Left renal pelvis (tissue), 4 donors: ENCODE measurements at places on chromosomes 3 and 15.

GRCh38 chr3:58628823-58629562 lies 37.6 kb downstream of the FAM3D start:
- DNase-seq = peak; percentile 48

DNA sequence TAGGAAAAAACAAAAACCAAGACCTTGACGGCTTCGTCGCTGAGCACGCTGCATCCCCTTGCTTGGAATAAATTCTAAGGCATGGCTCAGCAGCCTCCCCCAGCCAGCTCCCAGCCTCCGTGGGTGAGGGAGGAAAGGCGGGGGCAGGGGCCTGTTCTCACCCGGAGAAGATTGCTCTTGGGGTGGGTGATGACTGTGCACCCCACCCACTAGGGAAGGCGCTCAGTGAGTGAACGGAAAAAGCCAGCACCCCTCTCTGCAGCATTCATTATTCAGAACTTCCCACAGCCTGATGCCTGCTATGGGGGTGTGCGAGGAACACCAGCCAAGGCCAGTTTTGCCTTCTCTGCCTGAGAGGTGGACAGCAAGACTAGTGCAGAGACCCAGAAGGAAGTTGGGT lies 19.3 kb upstream of the NTRK3 start:
- no peak for DNase-seq

GRCh38 chr15:45117308-45118130 lies 3.4 kb downstream of the DUOXA2 start:
- no peak for DNase-seq

GRCh38 chr3:98513736-98514135 lies 9.0 kb downstream of the CLDND1 start:
- no peak for DNase-seq

- DNase-seq = no peak
Measured at GRCh38 chr15:88918738-88919137, 5.6 kb upstream of the MFGE8 start.

DNA sequence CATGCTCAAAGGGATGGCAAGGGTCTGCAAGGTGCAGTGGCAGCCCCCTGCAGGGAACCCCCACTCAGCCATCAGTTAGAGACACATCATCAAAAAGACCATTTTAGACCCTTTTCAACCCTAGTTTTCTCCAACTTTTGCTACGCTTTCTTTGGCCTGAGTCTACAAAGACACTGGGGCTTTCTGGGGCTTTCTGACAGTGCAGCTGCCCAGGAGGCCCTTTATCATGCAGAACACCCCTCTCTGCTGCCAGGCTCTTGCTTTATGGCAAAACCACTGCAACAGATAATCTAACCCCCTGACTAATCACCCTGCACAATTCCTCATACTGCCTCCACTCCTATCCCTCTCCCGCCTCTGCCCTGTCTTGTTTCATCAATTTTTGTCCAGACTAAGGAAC lies 2.4 kb downstream of the NMNAT3 start:
- DNase-seq = no peak

DNA sequence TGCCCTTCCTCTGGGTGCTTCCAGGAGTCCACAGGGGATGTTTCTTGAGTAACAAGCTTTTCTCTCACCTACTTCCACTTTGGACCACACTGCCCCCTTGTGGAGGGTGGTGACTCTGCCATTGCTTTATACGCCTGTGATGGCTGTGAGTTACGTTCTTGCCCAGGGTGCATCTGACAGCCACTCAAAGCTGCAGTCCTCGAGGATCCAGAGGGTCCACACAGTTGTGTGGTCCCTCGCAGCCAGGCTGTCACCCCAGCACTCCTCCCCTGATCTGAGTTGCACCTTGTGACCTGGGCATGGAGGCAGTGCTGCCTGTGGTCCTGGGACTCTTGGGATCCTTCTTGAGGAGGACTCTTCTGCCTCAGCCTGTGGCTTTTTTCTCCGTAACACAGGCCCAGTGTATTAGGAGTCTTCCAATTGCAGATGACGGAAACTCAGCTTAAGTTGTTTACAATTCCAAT lies 23.4 kb downstream of the FOXL2 start:
- no peak for DNase-seq

DNA sequence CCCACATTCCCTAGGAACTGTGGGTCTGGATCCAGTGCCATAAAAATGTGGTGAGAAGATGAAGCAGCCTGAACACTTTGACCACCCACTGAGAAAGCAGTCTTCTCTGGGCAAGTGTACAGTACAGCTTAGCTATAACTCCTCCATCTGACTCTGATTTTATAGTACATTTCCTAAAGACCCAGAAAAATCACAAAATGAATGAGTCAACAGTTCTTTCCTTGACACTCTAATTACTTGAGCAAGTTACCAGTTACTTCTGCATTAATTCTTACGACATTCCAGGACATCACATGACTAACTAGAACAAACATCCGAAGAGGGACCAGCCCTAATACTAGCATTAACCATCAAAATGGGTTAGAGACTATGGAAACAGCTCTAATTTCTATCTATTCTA lies 148.1 kb upstream of the PEX5L start:
- DNase-seq = no peak
